ENCODE measurements at places on chromosomes 6 and 20.

DNA sequence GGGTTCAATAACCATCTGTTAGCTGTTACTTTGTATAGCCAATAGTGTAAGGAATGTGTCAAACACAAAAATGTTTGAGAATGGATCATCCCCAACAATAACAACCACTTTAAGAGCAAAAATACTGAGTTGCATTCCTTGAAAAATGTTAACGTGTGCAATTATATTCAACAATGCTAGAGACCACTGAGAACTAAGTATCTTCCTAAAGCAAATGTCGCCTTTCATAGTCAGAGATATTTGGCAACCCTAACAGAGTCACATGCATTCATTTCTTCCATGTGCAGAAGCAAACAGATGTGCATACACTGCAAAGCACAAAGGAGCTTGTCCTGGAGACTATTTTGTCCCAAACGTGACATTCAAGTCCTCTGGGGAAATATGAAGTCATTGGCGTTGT, 448.6 kb downstream of the GJA1 start:
- no peak for DNase-seq

DNA sequence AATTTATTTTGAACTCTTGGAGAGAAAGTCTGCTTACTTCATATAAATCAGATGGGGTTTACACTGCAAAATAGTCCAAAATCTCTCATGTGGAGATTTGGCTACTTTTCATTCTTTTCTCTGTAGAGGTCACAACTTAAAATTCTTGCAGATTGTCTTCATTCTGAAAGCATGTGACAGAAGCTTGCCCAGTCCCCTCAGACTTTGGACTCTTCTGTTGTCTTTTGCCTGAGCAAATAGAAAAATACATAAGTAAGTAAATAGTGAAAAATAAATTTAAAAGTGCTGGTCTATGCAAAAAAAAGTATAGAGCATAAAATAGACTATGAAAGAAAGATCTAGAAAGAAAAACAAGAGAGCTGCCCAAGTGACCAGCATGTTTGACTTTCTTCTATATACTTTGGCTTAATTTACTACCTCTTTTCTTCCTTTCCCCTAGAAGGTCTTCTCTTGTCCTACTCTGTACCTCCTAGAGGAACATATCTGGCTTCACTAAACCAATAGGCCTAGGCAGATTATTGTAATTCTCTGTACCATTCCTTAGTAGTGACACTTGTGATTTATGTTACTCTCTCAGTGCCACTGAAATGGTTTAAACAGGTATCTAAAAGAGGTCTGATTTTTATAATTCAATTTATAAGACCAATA, 260.9 kb downstream of the TENT5A start:
- no peak for DNase-seq

- no peak for DNase-seq
Measured at GRCh38 chr6:144477856-144478255, 192.7 kb downstream of the UTRN start.

- DNase-seq: no peak
Measured at GRCh38 chr6:77548190-77548589, 84.9 kb upstream of the HTR1B start.

GRCh38 chr20:9444921-9445320, 69.5 kb upstream of the LAMP5 start:
- DNase-seq: no peak

DNA sequence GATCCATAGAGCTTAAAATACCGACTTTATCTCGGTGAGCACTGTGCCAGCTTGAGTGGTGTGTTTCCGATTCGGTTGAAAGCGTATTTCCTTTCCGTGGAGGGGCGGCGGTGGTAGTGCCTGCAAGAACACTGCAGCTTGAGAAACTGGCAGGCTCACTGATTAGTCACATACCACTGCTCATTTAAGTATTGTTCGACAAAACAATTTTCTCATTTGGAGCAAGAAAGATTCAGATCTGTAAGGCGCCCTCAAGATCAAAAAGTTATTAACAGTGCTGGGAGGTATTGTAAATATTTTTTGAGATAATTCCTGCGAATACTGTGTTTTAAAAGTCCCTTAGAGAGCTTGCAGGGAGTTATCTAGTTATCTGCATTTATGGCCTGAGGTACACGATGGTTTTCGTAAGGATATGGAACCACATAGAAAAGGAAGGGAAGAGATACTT, 1.3 kb downstream of the MAPK14 start:
- peak; percentile 76 for DNase-seq

DNA sequence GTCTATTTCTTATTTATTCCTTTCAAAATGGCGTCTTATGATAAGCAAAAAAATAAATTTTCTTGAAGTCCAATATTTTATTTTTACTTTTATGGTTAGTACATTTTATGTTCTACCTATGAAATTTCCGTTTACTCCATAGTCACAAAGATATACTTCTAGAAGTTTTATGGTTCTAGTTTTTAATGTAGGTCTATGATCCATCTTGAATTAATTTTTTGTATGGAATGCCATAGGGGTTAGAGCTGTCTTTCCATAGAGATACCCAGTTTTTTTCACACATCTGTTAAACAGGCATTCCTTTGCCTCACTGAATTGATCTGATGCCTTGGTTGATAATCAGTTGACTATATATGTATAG, 24.9 kb upstream of the ASIP start:
- no peak for DNase-seq

DNA sequence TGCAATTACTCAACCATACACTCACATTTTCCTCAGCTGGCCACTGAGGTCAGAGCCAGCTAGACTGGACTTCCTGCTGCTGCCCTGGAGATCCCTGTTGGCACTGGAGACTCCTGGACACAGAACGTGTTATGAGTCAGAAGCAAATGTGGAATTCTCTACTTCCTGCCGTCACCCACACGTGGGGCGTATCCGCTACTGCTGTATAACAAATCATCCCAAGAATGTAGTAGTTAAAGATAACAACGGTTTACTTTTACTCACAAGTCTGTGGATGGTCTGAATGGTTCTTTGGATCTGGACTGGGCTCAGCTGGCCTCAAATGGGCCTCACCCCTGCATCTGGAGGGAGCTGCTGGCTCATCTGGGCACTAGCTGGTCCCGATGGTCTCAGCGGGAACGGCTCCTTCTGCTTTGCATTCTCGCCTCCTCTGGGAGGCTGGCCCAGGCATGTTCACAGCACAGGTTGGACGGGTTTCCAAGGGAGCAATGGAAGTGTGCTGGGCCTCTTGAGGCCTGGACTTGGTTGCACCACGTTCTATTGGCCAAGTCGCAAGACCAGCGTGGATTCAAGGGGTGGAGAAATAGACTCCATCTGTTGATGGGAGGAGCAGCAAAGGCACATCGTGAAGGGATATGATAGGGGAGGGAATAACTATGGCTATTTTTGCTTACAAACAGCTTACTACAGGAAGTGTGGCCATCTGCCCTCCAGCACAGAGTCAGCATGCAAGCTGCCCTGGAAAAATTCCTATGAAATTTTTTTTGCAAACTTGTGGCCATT, 118.5 kb downstream of the SNX5 start:
- DNase-seq: peak; percentile 10

- DNase-seq: peak; percentile 59
Measured at GRCh38 chr6:142378138-142378875, 76.5 kb downstream of the ADGRG6 start.

DNA sequence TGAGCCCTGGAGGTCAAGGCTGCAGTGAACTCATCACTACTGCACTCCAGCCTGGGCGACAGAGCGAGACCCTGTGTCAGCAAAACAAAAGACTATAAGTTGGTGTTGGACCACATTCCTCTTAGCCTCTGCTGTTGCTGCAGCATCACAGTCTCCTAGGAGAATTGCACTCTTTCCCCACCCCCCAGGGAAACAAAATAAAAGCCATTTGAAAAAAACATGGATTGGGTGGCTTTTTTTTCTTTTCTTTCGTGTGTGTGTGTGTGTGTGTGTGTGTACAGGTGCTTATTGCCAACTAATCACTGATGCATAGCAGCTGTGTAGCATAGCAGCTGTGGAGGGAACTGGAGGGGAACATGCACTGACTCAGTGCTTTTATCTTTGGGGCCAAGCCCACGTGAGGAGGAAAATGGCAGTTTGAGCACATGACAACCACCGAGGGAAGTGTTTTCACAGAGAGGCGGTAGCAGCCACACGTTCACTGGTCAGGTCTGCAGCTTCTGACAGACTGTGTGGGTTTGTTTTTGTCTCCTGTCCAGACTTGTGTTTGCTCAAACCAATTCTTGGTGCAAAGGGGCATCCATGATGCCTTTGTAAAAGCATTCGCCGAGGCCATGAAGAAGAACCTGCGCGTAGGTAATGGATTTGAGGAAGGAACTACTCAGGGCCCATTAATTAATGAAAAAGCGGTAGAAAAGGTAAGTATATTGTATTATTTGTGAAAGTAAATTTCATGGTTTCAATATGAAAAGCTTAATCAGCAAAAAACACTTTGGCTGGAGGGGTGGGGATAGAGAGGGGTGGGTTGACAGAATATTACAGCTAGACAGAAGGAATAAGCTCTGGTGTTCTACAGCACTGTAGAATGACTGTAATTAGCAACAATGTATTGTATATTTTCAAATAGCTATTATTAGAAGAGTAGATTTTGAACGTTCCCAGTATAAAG, 27.7 kb downstream of the ALDH5A1 start:
- peak; percentile 91 for DNase-seq

DNA sequence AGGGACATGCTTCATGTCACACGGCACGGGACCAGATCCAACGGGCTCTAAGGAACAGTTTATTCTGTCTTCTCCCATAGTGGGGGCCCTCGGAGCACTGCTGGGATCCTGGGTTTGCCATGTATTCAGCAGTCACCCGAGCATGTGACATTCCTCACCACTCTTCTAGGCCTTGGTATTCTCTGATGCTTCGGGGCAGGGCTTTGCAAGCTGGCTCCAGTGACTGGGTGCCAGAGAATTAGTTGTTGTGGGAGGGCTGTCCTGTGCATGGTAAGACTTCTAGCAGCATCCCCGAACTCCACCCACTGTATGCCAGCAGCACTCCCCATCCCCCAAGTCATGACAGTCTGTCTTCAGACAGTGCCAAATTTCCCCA, 5.4 kb downstream of the CCN5 start:
- DNase-seq: peak; percentile 96
